Activated T-helper 1 cell treated with anti-CD3 and anti-CD28 coated beads, Interleukin-12 subunit alpha, Interleukin-12 subunit beta, Interleukin-2, Interleukin-4 antibody, amounts not matched to agents 30 ng/mL and 10 ng/mL and 1 ng/mL, durations not matched to agents 14 hours and 24 hours and 36 hours (primary cell): ENCODE measurements at places on chromosomes 3 and 15.

- DNase-seq: no peak
Observed at GRCh38 chr3:183845608-183846288, 20.4 kb upstream of the MAP6D1 start.

DNA sequence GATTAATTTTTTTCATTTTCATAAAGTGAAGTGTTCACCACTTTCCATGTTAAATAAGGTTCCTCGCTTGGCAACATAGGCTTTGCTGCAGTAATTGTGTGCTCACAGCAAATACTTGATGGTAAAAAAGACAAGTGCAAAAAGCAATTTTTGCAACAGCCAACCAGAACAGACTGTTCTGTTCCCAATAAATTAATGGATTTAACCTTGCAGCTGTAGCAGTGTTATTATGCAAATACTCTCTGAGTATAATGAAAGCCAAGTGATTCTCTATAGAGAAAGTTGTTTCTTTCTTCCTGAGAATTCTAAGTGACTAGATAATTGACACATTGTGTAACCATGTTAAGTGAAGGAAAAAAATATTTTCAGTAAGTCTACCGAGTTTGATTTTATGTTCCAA lies 183.7 kb upstream of the NAALADL2 start:
- no peak for DNase-seq

DNA sequence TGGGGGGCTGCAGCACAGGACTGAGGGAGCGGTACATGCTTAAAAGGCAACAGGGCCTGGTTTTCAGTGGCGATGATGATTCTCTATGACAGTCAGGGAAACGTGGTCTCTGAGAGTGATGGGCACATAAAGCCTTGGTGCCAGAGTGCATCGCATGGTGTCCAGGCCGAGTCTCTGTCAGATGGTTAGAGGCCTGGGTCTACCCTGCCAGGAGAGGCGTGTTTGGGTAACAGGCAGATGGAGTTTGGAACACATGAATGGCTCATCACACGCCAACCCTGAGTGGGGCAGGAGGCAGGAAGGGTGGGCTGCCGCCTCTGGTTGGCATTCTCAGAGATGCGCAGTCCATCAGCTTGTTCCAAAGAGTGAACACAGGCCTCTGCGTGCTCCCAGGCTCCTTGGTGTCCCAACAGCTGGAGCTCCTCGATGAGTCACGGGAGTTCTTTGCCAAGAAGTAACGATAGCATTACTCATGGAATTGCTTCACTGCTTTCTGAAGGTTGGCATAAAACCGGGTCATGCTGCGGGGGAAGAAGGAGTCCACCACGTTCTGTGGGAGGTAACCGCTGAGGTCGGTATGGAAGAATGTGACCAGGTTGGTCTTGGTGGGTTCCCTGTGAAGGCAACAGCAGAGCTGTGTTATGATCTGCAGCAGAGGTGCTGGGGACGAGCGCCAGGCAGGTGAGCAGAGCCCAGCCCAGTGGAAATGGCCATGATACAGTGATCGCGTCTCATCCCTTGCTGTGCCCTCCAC lies 11.0 kb downstream of the STARD5 start:
- DNase-seq: no peak

DNA sequence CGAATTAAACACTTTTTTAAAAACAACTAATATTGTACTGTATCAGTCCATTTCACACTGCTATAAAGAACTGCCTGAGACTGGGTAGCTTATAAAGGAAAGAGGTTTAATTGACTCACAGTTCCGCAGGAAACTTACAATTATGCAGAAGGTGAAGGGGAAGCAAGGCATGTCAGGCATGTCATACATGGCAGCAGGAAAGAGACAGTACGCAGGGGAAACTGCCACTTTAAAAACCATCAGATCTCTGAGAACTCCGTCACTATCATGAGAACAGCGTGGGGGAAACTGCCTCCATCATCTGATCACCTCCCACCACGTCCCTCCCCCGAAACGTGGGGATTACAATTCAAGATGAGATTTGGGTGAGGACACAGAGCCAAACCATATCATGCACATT lies 162.8 kb upstream of the TPM1 start:
- no peak for DNase-seq

GRCh38 chr15:55770261-55770660 lies 27.3 kb upstream of the PRTG start:
- DNase-seq: no peak
